ENCODE measurements at places on chromosomes 7 and 10.

DNA sequence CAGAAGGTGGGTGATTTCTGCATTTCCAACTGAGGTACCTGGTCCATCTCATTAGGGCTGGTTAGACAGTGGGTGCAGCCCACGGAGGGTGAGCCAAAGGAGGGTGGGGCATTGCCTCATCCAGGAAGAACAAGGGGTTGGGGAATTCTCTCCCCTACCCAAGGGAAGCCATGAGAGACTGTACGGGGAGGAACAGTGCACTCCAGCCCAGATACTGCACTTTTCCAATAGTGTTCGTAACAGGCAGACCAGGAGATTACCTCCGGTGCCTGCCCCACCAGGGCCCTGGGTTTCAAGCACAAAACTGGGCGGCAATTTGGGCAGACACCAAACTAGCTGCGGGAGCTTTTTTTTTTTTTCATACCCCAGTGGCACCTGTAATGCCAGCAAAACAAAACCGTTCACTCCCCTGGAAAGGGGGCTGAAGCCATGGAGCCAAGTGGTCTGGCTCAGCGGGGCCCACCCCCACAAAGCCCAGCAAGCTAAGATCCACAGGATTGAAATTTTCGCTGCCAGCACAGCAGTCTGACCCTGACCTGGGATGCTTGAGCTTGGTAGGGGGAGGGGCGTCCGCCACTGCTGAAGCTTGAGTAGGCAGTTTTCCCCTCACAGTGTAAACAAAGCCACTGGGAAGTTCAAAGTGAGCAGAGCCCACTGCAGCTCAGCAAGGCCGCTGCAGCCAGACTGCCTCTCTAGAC lies 31.2 kb downstream of the ARMC10 start:
- DNase-seq: peak; percentile 33

DNA sequence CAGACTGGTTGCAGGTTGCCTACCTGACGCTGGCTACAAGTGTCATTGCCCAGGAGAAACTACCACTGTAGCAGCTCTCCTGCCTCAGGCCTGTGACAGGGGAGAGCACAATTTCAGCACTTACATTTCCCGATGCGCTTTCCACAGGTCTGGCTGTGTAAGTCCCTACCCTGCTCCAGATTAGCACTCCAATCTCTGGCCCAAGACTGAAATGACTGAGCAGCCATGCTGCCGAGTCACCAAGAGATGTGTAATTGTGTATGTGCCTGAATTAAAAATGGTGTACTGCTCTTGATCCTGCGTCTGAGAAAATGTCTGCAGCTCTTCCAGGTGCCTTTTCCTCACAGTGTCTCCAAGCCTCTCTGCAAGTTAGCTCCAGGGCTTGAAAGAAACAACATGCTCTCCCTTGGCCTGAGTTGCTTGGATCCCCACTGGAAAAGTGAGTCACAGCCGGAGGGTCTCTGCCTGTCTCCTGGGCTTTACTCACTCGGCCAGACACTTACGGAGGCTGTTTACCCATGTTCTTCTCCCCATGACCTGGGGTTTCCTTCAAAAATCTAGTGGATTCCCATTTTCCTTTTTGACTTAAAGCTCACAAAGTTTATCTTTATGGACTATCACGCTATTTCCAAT lies 1001.7 kb upstream of the KCND2 start:
- DNase-seq: no peak

DNA sequence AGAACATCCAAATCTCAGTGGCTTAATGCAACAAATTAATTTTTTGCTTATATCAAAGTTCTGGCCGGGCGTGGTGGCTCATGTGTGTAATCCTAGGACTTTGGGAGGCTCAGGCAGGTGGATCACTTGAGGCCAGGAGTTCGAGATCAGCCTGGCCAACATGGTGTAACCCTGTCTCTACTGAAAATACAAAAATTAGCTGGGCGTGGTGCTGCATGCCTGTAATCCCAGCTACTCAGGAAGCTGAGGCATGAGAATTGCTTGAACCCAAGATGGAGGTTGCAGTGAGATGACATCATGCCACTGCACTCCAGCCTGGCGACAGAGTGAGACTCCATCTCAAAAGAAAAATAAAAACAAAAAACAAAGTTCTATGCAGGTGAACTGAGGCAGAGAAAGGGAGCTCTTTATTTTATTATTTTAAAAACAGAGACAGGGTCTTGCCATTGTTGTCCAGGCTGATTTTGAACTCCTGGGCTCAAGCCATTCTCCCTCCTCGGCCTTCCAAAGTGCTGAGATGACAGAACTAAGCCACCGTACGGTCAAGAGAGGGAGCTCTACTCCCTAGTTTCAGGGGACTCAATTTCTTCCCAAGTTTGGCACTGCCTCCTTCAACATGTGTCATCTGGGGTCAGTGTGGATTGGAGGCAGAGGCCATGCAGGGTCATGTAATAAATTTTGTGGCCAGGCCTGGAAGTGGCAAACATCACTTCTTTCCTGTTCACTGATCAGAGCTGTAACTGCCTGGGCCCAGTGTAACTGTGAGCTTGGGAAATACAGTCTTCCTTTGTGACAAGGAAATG lies 2.4 kb downstream of the ADCK2 start:
- DNase-seq: peak; percentile 91

GRCh38 chr10:117536072-117536865 lies 6.3 kb upstream of the EMX2 start:
- no peak for DNase-seq

GRCh38 chr10:58969576-58969975 lies 206.9 kb upstream of the PHYHIPL start:
- DNase-seq: no peak

DNA sequence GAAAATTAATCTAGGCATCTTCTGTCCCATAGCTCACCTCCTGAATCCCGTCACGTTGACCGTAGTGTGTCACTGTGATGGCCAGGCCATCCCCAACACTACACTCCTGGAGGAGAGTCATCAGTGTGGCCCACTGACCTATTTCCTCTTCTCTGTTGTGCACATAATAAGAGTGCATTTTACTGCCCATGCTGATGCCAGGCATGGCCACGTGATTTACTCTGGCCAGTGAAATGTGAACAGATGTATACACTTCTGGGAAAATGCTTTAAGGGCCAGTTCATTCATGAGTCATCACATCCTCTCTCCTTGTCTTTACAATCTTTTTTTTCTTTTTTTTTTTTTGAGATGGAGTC lies 101.9 kb upstream of the PIP4K2A start:
- DNase-seq: no peak

DNA sequence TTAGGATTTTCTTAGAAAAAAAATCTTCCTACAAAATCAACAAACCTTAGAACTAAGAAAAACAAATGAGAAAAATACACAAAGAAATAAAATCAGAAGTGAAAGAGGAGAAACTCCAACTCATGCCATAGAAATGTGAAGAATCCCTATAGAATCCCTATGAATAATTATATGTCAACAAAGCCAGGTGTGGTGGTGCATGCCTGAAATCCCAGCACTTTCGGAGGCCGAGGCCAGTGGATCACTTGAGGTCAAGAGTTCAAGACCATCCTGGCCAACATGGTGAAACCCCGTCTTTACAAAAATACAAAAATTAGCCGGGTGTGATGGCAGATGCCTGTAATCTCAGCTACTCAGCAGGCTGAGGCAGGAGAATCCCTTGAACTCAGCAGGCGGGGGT lies 27.1 kb downstream of the ACSM6 start:
- no peak for DNase-seq

- DNase-seq: peak; percentile 41
Measured at GRCh38 chr7:72217151-72217550, 195.0 kb downstream of the CALN1 start.

GRCh38 chr7:43749383-43749940 lies 9.0 kb upstream of the BLVRA start:
- DNase-seq: no peak

DNA sequence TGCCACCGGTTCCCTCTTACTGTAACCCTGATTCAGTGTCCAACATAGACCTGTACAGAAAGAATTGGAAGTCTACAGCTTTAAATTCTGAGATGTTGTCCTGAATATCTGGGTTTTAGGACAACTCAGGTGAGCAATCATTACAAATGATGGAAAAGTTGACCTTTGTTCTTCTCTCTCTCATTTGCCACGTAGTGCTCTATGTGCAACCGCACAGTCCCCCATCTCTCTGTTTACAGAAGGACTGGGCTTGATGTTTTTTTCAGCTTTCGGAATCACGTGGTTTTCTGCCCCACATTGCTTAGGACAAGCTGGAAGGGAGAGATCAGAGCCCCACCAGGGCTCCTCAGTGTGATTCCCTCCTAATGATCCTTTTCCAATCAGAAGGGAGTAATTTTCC lies 22.2 kb downstream of the NEUROD6 start:
- DNase-seq: no peak

- DNase-seq: no peak
Measured at GRCh38 chr10:52811776-52812175, 39.2 kb upstream of the MBL2 start.

DNA sequence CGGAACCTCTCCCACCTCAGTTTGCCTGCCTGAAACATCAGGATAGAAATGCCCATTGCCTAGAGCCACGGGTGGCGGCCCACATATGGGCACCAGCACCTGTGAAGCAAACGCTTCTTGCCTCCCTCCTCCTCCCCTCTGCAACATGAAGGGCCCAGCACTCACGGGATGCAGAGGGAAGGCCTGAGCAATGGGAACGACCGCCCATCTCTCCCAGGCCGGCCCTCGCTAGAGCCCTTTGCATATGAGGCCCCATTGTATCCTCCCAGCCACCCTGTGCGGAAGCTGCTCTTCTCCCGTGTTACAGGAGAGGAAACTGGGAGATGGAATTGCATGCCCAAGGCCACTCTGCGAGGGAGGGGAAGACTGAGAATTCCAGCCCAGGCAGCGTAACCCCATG lies 88.2 kb downstream of the RGS10 start:
- no peak for DNase-seq

DNA sequence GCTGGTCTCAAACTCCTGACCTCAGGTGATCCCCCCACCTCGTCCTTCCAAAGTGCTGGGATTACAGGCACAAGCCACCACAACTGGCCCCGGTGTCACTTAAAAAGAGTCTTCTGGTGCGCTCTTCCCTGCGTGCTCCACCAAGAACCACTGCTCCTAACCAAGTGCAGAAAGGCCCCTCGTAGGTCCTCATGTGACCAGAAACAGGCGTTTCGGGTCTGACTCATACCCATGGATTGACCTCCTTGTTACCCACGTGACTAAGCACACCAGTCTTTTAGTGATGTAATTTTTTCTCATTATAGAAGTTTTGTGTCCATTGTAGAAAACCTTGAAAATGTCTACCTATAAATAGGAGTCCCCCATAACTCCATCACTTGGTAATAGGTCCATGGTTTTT lies 13.9 kb downstream of the FKBP6 start:
- no peak for DNase-seq

DNA sequence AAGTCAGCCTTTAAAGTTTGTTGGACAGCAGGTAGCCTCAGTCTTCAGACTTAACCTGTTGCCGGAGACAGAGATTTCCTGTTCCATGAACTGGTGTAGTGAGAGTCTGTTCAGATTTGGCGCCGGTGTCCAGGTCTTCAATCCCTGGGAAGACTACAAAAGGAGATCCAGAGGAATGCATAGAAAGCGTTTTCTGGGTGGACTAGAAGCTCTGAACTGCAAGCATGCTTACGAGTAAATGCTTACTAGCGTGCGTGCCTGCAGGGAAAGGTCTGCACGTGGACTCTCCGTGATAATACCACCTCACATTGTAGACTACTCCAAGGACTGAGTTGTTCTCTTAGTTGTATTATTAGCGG lies 878 bp downstream of the GLRX3 start:
- DNase-seq: no peak

DNA sequence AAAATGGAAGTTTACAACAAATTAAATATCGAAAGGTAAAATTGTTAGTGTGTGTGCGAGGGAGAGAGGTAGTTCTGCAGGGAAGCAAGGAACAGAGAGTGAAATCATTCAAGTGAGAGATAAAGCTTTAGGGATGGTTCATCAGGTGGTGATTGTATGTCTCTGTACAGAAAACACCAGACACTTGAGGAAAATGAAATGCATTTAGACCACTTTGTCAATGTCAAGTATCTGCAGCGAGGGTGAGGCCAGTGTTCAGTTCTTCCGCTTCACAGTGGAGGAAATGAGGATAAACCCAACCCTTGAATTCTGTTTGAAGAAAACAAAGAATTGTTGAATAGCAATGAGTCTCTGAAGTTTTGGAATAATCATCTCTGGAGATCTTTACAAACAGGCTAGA lies 14.4 kb upstream of the ITGB1 start:
- no peak for DNase-seq

DNA sequence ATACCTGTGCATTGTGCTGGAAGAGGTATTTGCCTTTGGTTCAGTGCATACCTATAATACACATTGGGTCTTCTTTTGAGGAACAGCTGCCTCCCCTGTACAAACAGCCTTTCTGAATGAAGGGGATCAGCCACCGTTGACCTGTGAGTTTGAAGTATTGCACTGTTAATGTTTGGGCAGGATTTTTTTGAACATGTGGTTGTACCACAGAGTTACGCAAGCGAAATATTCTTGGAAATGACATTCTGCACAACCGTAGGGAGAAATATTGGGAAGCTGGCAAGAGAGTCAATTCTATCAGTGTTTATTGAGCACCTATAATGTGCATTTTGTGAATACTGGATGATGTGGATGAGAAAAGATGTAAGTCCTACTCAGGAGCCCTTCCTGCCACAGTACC lies 270.6 kb downstream of the AUTS2 start:
- DNase-seq: no peak

DNA sequence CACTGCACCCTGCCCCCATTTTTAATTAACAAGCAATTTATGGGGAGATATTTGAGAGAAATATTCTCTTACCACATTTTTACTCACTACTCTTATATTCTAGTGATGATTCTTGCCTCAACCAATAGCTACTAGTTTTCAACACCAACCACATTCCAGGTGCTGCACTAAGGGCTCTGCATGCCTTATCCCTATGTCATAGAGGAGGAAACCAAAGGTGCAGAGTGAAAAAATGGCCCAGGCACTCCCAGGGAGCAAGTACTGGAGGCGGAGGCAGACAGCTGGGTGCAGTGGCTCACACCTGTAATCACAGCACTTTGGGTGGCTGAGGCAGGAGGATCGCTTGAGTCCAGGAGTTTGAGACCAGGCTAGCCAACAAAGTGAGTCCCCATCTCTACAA lies 35.5 kb upstream of the TPST1 start:
- no peak for DNase-seq

DNA sequence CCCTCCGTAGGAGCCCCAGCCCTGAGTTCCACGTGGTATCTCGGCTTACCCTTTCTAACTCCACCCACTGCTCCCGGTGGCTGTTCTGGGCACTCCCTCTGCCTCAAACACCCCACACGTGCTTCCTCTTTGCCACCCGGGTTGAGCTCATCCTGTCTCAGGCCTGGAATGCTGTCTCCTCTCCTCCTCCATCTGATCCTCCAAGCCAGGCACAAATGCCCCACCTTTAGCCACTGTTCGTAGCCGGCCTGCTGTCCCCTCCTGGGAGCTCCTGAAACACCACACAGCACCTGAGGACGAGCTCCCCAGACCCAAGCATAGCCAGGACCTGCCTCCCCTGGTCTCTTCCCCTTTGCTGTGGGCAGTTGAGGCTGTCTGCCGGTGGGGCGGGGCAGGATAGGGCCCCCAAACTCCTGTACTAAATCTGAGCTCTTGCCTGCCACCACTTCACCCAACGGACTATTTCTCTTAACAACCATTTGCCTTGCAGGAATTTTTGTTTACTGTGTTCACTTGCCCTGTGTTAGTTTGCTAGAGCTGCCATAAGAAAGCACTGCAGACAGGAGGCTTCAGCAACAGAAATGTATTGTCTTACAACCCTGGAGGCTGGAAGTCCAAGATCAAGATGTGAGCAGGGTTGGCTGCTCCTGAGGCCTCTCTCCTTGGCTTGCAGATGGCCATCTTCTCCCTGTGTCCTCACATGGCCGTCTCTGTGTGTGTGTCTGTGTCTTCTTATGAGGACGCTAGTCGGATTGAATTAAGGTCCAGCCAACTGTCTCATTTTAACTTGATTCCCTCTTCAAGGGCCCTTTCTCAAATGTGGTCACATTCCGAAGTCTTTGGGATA lies 58.3 kb upstream of the SHH start:
- DNase-seq: peak; percentile 6
